ENCODE measurements at places on chromosomes 6 and 20.

DNA sequence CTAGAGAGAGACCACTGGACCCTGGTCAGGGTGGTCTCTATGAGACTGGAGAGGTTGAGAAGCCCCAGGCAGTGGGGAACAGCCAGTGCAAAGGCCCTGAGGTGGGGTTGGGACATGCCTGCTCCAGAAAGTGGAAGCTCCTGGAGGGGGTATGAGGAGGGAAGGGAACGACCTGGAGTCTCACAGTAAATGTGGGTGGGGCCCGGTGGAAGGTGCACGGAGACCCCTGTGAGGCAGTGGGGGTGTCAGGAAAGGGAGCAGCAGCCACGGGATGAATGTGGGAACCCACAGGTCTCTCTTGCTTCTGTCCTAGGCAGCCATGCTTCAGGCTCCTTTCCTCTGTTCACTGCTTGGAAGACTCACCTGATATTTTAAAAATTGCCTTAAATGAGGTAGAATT lies 1.3 kb upstream of the CST1 start:
- DNase-seq, result no peak

DNA sequence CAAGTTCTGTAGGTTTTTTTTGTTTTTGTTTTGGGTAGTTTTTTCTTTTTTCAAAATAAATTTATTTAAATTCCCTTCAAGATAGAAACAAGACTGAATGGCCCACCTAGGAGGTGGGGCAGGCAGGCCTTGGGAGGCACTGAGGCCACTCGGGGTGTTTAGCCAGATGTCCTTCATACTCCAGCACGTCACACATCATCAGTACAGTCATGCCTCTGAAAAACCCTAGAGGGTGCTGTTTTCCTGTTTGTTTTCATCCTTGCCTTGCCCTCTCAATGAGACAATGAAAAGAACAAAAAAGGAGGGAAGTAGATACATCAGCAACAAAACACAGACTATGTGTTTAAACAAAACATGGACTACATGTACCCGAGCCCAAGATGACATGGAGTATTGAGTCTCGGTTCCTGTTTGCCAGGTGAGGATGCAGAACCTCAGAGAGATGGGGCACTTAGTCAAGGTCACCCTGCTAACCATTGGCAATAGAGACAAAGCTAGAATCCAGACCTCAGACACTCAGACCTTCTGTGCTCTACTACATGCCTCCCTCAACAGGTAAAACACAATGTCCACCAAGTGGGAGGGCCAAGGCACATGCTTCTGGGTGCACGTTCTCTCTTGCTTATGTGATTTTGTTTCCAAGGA lies 26.8 kb upstream of the CLIC5 start:
- DNase-seq, result no peak

- DNase-seq, result no peak
Observed at GRCh38 chr20:58019027-58019849, 209.2 kb downstream of the ANKRD60 start.

DNA sequence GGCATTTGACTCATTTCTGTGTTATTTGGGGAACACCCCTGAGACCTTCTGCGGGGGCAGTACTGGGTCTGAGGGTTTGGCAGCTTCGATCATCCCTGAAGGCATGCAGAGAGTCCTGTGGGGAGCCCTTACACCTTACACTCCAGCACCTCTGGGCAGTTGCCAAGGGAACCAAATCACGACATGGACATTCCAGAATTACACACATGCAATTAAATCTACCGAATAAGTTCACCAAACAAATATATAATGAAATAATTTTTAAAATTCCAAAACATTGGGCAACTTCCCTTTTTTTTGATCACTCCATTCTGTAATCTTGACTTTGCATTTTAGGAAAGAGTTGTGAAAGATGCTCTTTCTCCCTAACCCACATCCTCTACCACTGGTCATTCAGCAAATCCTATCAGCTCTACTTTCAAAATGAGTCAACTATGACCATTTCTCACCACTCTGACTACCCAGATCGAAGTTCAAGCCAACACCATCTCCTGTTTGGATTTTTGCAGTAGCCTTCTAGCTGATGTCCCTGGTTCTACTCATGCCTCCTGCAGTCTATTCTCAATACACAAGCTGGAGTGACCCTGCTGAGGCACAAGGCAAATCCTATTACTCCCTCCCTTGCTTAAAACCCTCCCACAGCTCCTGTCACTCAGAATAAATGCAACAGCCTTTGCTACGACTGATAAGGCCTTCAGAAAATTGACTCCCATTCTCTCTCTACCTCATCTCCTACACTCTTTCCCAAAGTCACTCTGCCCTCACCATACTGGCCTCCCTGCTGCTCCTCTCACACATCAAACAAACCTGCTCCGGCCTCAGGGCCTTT lies 533.3 kb downstream of the HACE1 start:
- DNase-seq, result no peak

DNA sequence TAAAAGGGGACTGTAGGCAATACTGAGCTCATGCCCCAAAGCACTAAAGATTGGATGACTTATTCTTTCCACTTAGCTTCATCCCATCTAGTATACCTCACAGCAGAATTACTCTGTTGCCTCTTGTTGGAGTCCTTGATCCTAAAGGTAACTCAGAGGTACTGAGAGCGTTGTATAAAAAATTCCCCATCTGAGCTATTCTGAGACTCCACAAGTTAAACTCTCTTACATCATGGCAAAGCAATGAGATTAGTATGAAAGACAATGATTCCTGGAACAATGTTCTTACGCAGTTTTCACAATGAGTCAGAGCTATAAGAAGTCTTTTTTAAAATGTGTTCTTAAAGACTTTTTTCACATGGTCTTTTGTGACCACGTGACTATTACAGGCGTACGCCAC lies 370.1 kb downstream of the ADGRB3 start:
- no peak for DNase-seq

GRCh38 chr6:146357578-146358430 lies 185.8 kb upstream of the RAB32 start:
- no peak for DNase-seq

GRCh38 chr20:34269996-34270627 lies 28.9 kb downstream of the ASIP start:
- no peak for DNase-seq
